ENCODE measurements at places on chromosomes 5 and 9.

- peak; percentile 80 for DNase-seq
Observed at GRCh38 chr9:85741095-85741874, 469 bp downstream of the AGTPBP1 start.

- DNase-seq, result peak; percentile 59
Observed at GRCh38 chr5:140152022-140152999, 22.7 kb upstream of the CYSTM1 start.

GRCh38 chr5:134982230-134982629, 14.5 kb downstream of the CATSPER3 start:
- DNase-seq, result no peak

- DNase-seq, result no peak
Observed at GRCh38 chr5:61657686-61658085, 325.6 kb downstream of the ZSWIM6 start.

GRCh38 chr9:134258332-134258731, 67.9 kb upstream of the RXRA start:
- DNase-seq, result no peak

GRCh38 chr9:98974106-98974505, 30.4 kb downstream of the COL15A1 start:
- DNase-seq, result no peak

GRCh38 chr5:27818888-27819287, 780.5 kb upstream of the CDH9 start:
- no peak for DNase-seq

DNA sequence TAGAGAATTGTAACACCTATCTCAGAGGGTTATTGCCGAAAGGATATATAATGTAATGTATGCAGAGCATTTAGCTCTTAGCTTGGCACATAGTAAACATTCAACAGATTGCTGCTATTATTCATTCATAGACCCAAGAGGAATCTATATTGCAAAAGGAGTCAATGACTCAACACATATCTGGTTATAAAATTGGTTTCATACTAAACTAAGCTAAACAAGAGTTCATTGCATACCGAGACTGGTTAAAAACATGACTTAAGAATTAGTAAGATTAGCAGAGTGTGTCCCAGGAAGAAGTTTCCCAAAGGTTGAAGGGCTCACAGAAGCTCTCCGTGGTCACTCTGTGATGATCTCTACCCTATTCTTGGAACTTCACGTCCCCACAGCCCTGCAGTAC, 339.6 kb upstream of the CCNH start:
- DNase-seq, result no peak

- no peak for DNase-seq
Observed at GRCh38 chr9:33430942-33431341, 16.5 kb downstream of the AQP3 start.

DNA sequence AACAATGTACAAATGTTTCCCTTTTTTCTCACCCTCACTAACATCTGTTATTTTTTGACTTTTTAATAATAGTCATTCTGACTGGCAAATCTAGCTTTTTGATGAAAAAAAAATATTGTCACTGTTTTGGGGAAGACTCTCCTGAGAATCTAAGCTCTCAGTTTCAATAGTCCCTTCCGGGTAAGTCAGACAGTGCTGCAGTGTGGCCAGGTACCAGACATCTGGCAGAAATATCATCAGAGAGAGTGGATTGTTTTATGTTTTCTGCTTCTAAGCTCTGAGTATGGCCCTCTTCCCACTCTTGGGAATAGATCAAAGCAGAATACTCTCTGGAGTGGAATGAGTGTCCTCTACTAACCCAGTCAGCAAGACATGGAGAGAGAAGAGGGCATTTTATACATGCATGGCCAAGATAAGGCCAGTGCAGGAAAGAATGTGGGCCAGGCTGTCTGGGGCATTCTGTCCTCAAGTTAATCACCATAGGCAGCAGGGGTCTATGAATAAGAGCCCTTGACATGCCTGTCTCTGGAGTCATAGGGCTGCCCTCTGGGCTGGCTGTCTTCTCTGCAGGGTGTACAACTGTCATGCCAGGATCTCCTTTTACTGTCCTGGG, 38.5 kb upstream of the OR2S2 start:
- peak; percentile 19 for DNase-seq

- DNase-seq, result peak; percentile 72
Observed at GRCh38 chr9:137306066-137306849, 4.2 kb upstream of the NRARP start.

DNA sequence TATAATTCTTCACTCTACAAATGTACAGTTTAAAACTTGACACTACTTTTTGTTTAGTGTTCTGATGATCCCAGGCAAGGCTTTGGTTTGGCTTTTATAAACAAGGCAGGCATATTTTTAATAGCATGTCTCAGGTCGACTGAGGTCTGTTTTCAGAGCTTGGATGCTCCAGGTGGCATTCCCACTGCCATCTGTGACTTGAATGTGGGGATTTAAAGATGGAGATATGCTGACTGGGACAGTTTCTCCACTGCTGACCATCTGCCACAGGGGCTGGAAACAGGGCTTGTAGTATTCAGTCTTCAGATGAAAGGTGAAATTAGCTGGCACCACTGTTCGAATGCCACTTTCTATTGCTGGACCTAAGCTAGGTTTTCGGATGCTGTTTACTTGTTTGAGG, 1266.2 kb upstream of the CDH18 start:
- no peak for DNase-seq

GRCh38 chr5:37886242-37886905, 46.5 kb upstream of the GDNF start:
- no peak for DNase-seq

DNA sequence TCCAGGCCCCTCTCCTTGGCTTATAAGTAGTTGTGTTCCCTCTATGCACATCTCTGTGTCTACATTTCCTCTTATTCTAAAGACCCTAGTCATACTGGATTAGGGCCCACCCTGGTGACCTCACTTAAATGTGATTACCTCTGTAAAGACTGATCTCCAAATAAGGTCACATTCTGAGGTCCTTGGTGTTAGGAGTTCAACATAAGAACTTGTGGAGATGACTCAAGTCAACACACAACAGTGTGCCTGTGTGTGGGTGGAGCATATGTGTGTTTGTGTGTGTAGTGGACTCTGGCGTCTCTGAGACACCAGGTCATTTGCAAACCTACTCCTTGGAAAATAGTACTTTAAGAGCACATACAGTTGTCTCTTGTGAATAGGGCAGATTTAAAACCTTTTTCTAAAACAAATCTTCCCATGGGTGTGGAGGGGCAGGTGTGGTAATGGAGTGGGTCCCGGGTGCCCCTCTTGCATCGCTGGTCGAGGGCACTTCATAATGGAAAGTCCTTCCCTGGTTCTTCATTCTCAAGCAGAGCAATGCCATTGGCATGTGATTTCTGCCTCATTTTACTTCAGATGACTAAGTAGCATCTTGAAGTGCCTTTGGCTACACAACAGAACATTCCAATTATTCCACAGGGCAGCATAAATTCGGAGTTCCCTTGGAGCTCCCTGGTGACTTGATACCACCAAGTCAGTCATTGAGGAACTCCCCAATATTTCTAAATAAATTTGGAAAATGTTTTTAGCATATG, 84.4 kb downstream of the C9orf152 start:
- no peak for DNase-seq

DNA sequence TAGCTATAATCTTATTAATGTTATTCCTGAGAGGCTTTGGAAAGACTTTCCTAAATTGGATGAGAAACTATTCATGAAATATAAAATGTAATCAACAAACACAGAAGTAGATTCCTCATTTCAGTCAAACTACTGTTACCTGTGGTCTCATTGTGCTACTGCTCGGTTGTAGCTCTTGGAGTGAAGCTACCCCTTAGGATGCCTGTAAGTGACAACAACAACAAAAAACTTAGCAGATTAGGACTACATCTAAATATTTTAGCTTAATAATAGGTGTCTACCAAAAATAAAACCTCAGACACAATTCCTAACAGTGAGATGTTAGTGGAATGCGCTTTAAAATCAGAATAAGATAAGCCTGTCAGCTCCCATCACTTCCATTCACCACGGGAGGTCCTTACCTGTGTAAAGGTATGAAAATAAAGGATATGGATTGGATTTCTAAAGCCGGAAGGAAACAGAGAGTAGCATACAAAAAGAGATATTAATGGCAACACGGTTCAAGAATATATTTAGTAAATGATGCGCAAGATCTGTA, 369.2 kb downstream of the OSTF1 start:
- DNase-seq, result no peak

DNA sequence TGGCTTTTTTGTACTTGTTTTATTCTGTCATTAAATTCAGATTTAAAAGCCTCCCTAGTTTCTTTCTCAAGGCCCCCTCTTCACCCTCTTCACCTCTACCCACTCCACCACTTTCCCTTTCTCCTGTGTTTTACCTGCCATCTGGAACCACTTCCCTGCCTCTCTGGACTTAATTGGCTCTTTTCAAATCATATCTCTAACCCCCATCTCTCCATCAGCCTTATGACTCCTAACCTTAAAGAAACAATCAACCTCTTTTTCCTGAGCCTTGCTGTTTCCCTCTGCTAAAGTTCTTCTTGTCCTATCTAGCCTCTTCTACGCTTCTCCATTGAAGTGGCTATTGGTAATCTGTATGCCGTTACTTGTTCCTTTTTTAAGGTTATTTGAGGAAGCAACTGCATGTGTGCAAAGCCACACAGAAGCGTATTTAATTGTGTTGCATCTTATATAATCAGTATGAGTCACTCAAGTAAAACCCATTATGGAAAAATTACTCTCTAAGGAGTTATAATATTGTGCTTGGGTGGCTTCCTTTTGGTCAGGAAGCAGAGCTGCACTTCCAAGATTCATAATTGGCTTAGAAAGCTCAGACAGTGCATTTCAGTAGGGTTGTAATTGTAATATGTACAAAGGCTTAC, 653.6 kb upstream of the ITGA1 start:
- no peak for DNase-seq

- no peak for DNase-seq
Observed at GRCh38 chr9:129459547-129460322, 161.2 kb downstream of the C9orf50 start.

GRCh38 chr9:89065921-89066320, 74.7 kb downstream of the S1PR3 start:
- DNase-seq, result no peak

GRCh38 chr5:167155387-167156005, 1135.9 kb upstream of the WWC1 start:
- peak; percentile 3 for DNase-seq

- peak; percentile 49 for DNase-seq
Observed at GRCh38 chr5:850511-851006, at the start of gene ZDHHC11. Gene ZDHHC11, minus strand, starts transcription at chr5:850986. Its CDS starts 384 bp downstream, at chr5:850602.

GRCh38 chr9:16445141-16445920, 425.1 kb downstream of the BNC2 start:
- DNase-seq, result no peak

GRCh38 chr5:55062039-55062779, 38.2 kb downstream of the GZMK start:
- no peak for DNase-seq

DNA sequence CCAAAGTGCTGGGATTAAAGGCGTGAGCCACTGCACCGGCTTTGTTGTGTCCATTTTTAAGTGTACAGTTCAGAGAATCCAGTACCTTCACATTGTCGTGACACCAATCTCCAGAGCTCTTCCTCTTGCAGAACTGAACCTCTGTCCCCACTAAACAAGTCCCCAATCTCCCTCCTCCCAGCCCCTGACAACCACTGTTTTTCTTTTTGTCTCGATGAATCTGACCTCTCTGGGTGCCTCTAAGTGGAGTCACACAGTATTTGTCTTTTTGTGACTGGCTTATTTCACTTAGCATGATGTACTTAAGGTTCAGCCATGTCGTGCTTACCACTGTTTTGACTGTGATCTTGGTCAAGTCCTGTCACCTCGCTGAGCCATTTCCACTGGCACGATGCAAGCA, 1.6 kb downstream of the WDR38 start:
- DNase-seq, result no peak

- DNase-seq, result no peak
Observed at GRCh38 chr5:177604116-177604521, 4.2 kb downstream of the B4GALT7 start.

DNA sequence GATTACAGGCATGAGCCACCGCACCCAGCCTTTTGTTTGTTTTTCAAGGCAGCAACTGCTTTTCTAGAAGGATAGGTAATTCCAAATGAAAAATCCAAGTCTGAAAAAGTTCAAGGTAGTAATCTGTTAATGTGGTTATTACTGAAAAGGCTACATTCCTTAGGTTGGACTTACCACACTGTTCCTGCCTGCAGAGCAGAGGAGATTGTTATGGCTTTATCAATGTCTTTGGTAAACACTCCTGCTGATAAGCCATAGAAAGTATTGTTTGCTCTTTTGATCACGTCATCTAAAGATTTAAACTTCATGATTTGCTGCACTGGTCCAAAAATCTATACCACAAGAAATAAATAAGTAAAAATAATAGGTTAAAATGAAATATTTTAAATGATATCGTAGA, 43.4 kb downstream of the ALDH1A1 start:
- DNase-seq, result no peak

DNA sequence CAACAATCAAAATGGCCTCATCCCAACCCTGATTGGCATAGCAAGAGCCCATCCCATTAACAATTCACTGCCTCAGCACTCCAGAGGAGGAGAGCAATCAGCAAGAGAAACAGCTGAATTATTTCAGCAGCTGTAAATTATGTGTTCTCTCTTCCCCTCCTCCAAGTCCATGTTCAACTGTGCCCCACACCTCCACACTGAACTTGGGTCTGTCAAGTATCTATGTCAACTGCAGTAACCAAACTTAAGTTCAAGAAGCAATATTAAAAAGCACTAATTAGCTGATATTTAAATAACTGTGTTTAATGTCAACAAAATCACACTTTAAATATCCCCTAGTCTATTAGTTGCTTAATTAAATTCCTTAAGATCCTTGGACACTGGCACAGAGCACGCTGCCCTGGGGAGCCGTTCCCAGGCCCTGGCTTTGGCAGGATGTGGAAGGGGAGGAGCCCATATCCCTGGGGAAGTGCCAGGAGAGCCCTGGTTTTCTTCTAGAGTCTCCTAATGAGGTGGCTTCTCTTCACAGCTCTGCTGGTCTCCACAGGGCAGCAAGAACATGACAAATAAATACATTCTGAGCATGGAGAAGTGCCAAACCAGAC, 50.6 kb downstream of the SIL1 start:
- no peak for DNase-seq

GRCh38 chr5:172175263-172175719, 12.7 kb downstream of the STK10 start:
- DNase-seq, result peak; percentile 41

DNA sequence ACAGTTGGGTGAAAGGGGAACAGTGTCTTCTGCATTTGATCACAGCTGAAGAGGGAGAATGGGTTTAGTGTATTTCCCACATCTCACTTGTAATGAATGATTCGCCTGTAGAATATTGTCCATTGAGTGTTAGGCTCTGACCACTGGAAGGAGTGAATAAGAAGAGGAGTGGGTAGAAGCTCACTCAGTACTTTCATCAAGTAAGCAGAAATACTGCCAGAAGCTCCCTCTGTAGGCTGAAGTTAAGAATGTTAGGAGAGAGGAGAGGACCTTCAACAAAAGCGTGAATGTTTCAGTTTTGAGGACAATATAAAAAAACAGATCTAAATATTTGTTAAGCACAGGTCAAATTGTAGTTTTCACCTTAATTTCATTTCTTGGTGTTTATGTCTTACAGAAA, 27.5 kb downstream of the FSD1L start:
- peak; percentile 35 for DNase-seq

All from H7 (cell line).